ENCODE measurements at places on chromosomes 11 and 22.

GRCh38 chr22:17741866-17742526, 32.3 kb downstream of the BID start:
- no peak for DNase-seq

DNA sequence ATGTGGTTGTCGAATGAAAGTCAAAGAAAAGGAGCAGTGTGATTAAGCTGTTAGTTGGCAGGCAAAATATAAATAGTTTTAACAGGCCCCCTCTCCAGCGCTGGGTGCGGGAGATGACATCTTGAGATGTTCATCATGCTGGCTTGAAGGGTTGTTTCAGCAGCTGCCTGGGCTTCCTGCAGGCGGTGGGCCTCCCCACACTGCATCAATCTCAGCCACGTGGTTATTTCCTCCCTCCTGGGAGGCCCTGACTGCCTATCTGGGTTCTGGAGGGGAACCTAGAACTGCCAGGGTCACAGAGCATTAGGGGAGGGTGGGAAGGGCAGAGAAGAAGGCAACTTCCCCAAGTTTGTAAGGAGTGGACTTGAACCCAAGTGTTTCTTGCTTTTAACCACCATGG, 173.3 kb upstream of the SYT13 start:
- no peak for DNase-seq

DNA sequence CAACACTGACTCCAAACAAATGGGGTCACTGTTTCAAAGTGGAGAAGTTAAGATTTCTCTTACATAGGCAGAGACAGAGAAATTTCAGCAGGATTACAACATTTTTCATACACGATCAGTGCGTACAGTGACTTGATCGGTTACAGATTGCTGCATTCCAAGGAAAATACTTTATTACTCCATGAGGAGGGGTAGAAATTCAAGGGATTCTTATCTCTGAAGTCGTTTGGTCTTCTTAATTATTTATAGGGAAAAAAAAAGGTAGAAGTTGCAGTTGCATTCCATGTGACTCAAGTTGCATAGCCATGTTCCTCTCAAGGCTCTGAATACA, 10.7 kb upstream of the SMIM38 start:
- DNase-seq, result no peak

DNA sequence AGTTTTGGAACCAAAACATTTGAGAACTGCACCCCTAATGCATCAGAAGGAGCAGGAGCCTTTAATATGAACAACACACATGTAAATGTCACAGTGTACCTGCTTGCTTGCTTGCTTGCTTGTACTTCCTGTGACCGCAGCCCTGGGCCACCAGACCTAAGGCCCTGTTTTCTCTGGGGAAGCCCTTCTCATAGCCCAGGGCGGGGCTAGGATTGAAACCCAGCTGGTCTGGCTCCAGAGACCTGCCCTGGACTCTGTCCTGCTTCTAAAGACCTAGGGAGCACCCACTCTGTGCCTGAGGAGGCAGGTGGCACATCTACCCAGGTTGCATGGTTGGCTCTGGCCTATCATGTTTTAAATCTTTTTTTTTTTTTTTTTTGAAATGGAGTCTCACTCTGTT, 7.6 kb upstream of the MCM5 start:
- no peak for DNase-seq

Data from stimulated activated CD4-positive, alpha-beta T cell treated with anti-CD3 and anti-CD28 coated beads, Interleukin-1b, Interleukin-23, amount 100 ng/mL, for 1 hour (primary cell).